ELF-1 (cell line): ENCODE measurements at places on chromosomes 3 and 15.
A peak's percentile ranks its signal among the peaks of the same experiment; 100 is the strongest.

DNA sequence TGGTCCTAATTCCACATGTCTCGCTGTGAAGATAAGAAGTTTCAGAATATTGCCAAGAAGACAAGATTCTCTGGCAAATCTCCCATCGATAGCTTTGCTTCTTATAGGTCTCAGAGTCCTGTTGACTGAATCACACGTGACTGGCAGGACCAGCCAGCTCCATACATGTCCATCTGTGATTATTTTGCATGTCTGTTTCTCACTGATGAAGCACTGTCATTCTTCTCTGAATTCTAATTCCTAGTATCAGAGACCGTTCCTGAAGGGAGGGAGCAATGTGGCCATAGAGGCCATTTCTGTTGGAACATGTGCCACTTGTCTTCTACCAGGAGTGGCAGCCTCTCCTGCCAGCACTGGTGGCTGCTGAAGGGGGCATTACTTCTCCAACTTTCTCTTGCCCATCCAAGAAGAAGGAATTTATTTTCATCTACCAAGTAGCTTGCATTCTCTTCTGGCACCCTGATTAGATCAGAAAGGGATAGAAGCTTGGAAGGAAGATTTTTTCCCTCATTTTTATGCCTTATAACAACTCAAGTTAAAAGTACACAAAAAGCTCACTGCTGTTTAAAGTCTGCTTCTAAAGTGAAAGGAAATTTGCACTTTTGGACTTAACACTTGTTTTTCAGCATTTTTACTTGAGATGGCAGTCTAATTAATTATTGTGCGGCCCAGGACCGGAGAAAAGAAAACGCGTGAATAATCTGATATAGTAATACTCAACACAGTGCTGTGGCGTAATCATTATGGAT is 115.8 kb downstream of the IQCH start:
- no peak for DNase-seq

DNA sequence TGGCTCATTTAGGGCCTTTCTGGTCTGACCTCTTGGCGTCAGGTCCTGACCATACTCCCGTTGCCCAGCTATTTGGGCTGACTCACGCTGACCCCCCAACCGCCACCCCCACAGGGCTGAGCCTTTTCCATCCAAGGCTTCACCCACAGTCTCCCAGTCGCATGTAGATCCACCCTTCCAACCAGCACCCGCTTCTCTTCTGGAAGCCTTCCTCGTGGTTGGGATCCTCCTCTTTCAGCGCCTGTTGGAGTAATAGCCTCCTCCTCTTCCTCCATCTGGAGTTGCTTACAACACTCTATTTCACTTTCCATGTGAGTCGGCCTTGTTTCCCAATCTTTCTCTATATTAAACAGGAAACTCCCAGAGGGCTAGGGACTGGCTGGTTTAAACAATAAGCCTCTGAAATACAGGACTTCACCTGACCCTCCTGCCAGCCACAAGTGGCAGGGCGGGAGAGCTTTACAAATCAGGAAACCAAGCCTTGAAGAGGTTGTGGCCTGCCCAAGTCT is 2.1 kb upstream of the ALAS1 start:
- DNase-seq: no peak

DNA sequence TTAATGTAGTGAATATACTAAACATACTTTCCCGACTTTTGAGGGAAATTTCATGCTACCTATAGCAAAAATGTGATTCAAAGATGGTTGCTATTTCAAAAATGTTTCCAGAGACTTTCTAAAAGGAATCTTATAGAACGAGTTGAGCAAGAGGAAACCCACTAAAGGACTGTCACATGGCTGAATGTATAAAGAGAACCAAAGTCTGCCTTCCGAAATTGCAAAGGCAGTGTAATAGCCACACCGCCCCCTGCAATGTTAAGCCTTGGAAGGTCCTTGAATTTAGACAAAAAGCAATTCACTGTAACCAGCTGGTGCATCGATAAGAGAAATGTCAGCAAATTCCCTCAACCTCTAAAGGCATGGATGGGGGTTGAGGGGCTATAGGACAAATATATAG is 142.8 kb downstream of the CHL1 start:
- DNase-seq: no peak

GRCh38 chr3:72816862-72817355 is 31.3 kb downstream of the SHQ1 start:
- DNase-seq: no peak

GRCh38 chr15:100515758-100516157 is 13.0 kb downstream of the CERS3 start:
- no peak for DNase-seq

DNA sequence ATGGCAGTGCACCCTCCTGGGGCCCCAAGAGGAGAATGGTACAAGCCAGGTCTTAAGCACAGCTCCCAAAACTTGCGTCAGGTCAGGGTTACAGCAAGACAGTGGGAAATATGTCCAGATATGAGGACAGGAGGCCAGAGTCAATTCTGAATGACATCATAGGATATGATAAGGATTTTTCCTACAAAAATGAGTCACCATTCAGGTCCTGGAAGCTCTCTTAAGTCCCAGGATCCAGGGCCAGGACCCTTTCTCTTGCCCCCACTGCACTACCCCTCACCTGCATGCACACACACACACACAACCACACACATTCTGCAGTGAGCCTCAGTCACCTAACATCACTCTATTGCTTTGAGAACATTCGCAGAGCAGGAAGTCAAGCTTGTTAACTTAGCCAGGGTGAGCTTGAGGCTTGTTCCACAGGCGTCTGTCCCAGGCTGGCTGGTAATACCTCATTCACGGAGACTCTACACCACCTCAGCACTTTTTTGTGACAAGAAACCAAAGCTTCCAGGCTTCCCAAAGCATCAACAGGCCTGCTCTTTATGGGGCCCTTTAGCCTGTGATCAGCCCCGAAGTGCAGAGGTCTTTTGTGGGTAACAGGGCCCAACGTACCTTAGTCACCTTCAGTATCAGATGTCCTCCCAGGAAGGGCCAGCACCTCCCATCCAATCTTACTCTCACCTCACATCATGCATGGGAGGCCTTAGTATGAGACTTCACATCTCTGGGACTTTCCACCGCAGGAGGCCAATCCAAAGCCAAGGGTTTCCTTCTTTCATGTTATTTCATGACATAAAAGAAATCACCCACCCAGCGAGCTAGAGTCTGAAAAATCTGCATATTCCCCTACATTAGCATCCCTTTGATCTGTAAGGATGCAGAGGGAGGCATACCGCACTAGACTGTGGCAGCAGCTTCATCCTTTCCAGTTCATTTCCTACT is 74.0 kb upstream of the LIPC start:
- DNase-seq: peak; percentile 40

GRCh38 chr3:88113311-88114162 is 36.2 kb upstream of the C3orf38 start:
- DNase-seq: peak; percentile 44

DNA sequence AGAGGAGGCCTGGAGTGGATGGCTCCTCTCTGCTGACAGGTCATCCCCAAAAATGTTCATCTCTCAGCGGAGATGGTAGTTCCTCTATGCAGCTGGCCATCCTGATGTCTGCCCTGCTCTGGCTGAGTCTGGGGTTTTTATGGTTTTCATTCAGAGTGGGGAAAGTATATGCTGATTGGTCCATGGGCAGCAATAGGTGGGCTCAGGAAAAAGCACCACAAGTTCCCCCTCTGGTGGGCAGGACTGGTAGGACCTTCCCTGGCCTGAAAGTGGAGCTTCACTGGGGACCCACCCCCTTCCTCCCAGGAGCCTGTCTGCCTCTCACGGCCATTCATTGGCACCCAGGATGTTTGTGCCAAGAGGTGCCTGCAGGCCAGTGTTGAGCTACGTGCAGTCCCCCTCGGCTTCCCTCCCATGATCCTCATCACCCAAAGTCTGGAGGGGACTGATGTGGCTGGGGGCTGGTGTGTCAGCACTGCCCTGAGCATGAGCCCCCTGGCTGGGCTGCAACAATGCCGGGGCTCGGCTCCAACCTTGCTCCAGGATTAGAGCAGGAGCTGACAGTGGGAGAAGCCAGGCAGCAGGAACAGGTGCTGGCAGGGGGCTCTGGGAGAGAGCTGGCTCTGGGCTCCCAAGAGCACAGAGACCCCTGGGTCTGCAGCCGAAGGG is 13.1 kb upstream of the BLOC1S6 start:
- peak; percentile 67 for DNase-seq

- DNase-seq: no peak
Measured at GRCh38 chr3:60142009-60142408, 1092.2 kb upstream of the CFAP20DC start.

DNA sequence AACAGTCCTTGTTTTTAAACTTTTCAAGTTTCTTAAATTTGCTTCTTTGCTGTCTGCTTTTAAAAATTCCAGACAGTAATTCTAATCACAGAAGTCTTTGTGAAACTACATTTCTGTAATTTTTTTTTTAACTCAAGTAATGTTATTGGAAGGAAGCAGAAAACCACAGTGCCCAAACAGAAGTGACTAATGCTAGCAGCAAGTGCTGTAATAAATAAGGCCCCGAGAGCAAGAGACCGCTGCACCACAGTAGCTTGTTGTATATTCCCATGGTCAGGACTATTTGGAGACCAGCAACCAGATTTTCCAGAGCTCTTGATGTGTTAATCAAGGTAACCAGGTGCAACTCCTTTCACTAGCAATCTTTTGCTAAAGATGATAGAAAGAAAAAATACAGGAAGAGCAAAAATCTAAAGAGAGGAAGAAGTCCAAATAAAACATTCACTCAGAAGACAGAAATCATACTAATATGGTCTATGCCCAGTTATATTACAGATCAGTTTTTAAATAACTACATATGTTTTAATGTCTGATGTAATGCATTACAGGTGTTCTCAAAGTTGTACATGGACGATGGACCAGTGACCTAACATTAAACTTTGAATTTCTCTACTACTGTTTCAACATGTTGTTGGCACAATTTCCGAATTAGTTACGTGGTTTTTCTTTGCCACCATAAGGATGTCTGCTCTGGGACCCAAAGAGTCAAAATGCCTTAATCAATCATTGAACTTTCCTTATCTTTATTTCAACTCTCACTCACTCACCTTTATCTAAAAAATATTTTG is 36.4 kb downstream of the WWTR1 start:
- DNase-seq: no peak

GRCh38 chr3:69359916-69360315 is 26.0 kb downstream of the FRMD4B start:
- DNase-seq: no peak

GRCh38 chr3:55554634-55555425 is 67.7 kb upstream of the WNT5A start:
- peak; percentile 66 for DNase-seq

- no peak for DNase-seq
Measured at GRCh38 chr3:126157083-126157768, 23.2 kb downstream of the ALDH1L1 start.

GRCh38 chr3:14203521-14204079 is 25.0 kb downstream of the LSM3 start:
- DNase-seq: peak; percentile 89

DNA sequence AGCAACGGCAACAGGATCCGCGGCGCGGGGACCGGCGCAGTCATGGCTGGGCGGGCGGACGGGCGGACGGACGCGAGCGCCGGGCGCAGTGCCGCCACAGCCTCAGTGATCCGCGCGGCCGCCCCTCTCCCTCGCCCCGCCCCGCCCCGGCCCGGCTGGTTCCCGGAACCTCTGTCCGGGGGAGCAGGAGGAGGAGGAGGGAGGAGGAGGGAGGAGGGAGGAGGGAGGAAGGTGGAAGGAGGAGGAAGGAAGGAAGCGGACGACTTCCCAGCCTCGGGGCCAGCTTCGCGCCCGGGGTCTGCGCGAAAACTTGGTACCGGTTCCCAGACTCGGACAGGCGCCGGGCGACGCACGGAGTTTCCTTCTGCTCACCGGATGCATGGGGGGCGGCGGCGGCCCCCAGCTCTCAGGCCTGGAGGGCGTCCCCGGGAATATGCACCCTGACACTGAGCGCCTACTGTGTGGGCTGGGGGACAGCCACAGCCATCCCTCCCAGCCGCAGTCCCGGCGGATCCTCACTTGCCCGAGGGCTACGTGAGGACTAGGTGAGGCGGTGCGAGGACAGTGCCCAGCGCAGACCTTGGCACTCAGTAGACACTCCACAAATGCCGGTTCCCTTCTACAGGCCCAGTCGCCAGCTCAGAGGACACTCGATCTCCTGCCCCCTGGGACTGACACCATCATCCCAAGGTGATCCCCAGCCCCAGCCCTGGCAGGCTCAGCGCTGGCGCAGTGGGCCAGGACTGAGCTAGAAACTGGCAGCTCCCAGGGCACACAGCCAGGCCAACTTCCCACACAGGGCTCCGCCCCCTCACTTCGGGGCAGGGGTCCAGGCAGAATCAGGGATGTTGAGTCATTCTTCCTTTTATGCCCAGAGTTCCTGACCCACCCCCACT is at the start of gene SHISA5:
SHISA5 (minus strand) TSS at position 124 of the 896 bp plus-strand sequence; CDS start at position 44, 80 bp downstream.
- peak; percentile 48 for DNase-seq

DNA sequence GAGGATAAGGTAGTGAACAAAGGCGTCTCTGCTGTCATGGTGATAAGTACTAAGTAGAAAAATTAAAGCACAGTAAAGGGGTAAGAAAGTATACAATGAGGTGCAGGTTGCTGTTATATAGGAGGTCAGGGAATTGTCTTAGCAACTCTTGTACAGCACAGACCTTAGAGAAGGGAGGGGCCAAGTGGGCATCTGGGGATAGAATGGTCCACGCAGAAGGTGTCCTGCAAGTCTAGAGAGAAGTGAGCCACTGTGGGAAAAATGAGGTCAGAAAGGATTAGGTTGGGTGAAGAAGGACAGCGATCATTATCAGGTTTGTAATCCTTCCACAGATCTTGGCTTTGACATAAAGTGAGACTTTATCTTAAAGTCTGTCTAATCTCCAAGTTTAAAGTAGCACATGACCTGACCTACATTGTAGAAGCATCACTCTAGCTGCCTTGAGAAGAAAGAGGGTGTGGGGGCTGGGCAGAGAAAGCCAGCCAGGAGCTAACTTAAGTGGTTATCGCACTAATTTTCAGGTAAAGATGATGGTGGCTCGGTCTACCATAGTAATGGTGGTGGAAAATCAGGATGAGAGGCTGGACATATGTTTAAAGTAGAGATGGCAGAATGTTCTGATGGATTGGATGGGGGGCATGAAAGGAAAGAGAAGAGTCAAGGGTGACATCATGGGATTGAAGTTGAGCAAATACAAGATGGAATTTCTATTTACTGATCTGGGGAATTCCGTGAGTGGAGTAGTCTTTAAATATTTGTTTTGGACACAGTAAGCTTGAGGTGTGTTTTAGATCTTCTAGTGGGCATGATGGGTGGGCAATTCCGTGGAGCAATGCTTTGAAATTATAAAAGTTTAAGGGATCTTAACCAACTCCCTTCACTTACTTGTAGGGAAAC is 919.2 kb downstream of the ROBO1 start:
- no peak for DNase-seq

DNA sequence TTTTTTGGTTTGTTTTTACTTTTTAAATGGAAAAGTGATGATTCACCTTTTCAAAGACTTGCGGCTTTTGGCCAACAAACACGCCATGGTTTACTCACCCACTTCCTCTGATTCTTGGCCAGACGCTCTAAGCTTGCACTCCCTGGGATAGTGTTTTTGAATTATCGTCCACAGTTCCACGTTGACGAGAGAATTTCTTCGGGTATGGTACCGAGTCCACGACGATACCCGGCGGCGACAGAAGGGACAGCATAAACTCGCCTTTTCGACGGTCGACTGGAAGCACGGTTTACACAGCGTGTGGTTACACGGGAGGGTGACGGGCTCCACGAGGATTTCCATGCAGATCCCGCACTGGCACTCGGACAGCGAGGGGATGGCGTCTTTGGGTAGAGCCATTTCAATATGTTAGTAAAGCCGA is 783 bp downstream of the RNF168 start:
- peak; percentile 41 for DNase-seq
